ENCODE measurements at places on chromosomes 2 and 18. TPM values are rescaled to one million over a fixed set of nuclear protein-coding genes. Genes with fewer than 3 reads are reported as not detected.

DNA sequence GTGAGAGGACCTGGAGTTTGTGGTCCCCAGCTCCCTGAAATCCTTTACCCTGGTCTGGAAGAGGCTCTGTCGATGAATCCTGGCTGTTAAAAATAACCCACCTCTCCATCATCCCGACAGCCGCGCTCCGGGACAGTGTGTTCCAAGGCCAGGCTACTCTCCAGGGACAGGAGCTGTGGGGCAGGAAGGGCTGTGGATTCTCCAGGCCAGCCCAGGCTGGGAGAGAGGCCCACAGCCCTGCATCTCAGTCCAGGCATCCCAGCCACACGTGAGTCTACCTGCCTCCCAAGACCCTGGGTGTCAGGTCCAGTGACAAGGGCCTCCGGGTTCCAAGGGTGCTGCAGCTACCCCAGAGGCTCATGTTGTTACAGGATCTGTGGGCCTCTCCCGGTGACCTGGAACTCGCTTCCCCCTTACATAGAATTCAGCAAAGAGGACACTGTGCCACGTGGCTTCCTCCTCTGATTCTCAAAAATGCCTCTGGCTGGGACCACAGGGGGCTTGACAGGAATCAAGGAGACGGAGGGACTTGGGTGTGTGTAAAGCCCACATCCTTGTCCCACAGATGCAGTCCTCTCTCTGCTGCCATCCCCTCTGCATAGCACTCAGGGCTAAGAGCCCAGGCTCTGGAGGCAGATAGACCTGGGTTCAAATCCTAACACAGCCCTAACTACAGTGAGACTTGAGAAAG lies 17.3 kb downstream of the ADRA2B start:
- DNase-seq: no peak

DNA sequence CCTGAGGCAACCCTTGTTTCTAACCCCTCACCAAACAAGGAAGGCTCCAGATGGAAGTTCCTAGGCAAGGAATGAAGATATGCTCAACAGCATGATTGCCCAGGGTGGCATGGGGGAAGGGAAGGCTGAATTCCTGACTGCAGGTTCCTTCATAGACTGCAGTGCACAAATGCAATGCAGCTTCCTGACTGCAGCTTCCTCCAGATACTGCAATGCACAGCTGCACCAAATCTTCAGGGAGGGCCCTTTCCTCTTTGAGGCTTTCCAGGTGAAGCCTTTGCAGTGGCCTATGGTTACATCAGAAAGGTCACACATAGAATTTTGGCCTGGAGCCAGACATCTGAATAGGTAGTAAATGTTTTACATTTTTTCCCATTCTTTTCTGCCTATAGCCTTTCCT lies 58.8 kb upstream of the DYNAP start:
- no peak for DNase-seq

The MRPL53 gene
- total RNA-seq: 14.3 TPM

GRCh38 chr18:74715306-74715705 lies 117.6 kb downstream of the ZNF407 start:
- DNase-seq: peak; percentile 10

The C1QL2 gene
- total RNA-seq: 0.41 TPM

The COLEC12 gene
- 16.7 TPM for total RNA-seq

DNA sequence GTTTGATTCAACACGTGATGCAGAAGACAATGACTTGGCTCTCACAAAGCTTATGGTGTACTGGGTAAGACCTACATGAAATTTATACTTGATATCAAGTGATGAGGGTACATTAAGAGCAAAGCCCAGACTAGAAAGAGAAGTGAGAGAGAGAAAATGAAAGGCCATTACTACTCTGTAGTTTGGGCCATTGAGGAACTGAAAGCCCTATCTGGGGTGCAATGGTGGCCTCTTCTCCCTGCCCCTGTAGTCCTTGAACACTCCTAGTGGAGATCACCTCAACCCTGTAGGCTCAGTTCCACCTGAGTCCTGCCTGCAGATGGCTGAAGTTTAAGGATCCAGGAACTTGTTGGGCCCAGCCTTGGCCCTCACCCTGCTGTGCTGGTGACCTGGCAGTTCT lies 569.8 kb upstream of the MEX3C start:
- no peak for DNase-seq

DNA sequence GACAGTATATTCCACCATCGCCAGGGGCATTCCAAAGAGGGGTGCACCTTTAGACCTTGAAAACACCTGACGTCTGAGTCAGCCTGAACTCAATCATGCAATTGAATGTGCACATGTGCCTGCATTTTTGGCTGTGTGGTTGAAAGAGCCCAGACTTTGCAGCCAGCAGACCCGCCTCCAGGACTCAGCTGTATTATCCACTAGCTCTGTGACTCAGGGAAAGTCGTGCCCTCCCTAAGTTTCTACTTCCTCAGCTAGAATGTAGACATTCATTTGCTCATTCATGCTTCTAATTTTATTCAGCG lies 94.2 kb downstream of the LRRC30 start:
- DNase-seq: no peak

The SPEG gene
- 13.0 TPM for total RNA-seq

The EVX2 gene
- not detected for total RNA-seq

The STPG4 gene
- 0.41 TPM for total RNA-seq

- no peak for DNase-seq
Observed at GRCh38 chr2:28377984-28378678, 14.5 kb upstream of the FOSL2 start.

DNA sequence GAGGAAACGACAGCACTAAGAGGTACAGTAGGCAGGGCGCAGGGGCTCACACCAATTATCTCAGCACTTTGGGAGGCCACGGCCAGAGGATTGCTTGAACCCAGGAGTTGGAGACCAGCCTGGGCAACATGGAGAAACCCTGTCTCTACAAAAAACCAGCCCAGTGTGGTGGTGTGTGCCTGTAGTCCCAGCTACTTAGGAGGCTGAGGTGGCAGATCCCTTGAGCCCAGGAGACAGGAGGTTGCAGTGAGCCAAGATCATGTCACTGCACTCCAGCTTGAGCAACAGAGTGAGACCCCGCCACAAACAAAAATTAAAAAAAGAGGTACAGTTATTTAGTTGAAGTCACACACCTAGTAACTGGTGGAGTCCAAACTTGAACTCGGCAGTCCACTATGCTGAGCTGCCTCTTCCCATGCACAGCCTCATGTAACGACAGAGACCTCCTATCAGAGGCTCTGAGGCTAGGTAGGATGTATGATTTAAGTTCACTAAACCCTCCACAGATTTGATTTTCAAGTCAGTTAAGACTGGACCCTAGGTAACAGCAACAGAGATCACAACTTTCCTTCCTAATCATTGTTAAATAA lies 8.7 kb downstream of the STK17B start:
- no peak for DNase-seq

DNA sequence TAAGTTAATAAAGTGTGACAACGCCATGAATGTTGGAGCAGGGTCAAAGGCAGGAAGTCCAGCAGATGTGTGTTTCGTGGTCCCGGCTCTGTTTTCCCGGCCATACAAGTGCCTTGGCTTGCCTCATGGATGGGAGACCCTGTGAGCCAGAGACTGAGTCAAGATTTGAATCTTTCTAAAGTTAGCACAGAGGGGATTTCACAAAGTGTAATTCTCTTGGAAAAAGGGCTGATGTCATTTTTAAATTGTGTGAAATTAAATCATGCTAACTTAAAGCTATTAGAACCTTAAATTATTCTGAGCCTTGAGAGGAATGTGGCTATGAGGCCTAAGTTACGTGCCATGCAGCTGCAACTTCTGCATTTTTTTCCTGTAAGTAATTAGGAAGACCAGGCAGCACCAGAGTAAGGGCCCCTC lies 38.3 kb upstream of the RALBP1 start:
- no peak for DNase-seq

The POTEJ gene
- not detected for total RNA-seq

The SH3YL1 gene
- 55.4 TPM for total RNA-seq

- no peak for DNase-seq
Observed at GRCh38 chr2:161033059-161033660, 127.1 kb upstream of the TANK start.

DNA sequence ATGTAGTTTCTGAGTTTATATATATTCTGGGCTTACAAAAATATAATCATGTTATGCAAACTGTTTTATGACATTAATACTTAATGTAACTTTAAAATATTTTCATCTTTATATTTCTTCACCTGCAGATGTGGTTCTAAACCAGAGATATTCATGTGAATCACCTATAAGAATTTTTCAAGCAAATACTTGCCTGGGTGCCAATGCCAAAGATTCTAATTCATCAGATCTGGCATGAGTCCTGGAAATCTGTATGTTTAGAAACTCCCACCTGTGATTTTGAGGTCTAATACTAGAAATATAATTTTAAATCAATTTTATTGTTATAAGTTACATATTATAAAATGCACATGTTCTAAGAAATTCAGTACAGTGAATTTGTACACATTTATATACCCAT lies 19.9 kb upstream of the DNAH6 start:
- no peak for DNase-seq

The TCF7L1 gene
- 0.41 TPM for total RNA-seq

DNA sequence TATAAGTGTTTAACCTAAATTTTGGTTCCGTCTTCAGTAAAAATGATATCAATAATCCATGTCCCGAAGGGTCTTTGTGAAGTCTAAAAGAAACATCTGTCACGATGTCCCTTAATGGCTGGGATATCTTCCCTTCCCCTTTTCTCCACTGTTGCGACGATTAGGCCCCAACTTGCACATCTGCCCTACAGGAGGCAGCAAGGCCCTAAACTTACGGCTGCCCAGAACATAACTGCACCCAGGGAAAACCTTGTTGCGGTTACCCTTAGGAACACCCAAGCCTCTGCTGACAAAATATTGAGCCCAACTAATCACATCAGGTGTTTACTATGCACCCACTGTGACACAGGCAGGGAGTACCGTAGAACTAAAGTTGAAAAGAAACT lies 1.3 kb upstream of the SMAD2 start:
- no peak for DNase-seq

DNA sequence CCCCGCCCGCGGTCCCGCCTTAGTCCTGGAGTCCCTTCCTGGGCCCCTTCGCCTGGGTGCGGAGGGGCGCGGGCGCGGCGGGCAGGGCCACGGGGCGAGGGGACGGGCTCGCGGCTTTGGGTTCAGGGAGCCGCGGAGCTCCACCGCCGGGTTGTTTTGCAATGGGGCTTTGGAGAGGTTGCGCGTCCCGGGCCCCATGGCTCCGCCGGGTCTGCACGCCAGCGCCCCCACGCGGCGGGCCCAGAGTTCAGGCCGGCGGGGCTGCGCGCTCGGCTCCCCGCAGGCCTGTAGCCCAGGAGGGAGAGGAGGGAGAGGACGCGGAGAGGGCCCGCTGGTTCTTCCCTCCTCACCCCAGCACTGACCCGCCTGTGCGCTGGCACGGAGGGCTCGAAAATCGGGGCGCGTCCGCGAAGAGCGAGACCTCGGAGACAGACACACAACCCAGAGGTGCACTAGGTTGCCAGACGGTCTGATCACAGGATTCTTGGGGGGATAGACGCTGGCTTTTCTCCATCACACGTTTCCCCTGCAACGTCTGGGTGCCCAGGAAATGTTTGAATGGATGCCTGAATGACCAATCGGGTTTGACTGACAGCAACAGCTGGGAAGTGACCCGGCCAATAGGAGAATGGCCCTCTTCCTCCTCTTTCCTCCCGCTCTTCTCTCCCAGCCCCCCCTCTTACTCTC lies 4.9 kb upstream of the SIX2 start:
- peak; percentile 61 for DNase-seq

GRCh38 chr2:239039479-239039861 lies 191.6 kb downstream of the TWIST2 start:
- DNase-seq: no peak

GRCh38 chr2:27915874-27916273 lies 25.3 kb downstream of the BABAM2 start:
- DNase-seq: no peak

GRCh38 chr2:236688563-236689392 lies 119.2 kb downstream of the ACKR3 start:
- no peak for DNase-seq

The LRRC30 gene
- total RNA-seq: not detected

The HOXD8 gene
- total RNA-seq: not detected
